CD14-positive monocyte (primary cell): ENCODE measurements at places on chromosomes 11 and 22.

GRCh38 chr22:38033522-38034277 is 23.5 kb upstream of the PICK1 start:
- DNase-seq = no peak

- no peak for DNase-seq
Measured at GRCh38 chr11:29781268-29781667, 235.6 kb downstream of the KCNA4 start.

GRCh38 chr22:19105456-19105855 is 16.8 kb downstream of the DGCR2 start:
- DNase-seq = no peak

DNA sequence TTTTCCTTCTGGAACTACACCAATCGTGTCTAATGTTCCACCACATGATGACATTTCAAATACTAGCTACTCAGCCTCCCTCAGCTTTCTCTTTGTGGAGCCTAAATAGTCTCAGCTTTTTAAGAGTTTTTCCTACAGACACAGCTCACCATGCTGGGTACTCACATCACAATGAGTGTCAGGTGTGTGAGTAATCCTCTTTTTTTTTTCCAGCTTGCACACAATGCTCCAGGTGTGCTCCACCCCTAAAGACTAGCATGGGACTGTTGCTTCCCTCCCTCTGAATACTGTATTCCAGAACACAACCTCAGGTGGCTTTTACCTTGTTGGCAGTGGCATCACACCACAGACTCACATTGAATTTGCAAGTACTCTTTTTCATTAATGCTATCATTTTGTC is 11.7 kb downstream of the BTG4 start:
- no peak for DNase-seq

DNA sequence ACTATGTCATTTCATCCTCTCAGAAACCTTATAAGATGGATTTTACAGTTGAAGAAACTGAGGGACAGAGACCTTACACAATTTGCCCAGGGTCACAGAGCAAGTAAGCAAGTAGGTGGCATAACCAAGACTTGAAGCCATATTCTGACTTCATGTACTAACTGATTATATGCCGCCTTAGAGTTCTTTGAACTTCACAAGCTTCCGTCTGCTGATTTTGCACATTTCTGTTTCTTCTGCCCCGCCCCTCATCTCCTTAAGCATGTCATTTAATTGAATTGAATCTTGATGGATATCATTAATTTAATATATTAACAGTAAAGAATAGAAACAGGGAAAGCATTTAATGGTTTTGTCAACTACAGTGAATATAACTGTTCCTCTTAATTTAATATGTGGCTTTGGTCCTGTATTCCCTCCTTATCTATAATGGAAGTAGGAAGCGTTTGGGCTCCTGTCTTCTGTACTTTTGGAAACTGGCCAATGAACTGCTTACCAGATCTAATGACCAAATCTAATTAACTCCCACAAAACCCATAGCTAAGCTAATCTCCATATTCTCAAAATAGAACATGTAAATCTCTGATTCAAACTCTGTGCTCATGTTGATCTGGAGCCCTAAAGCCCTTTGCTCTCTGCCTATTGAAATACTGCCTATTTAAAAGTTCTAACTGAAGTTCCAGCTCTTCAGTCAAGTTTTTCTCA is 30.4 kb downstream of the SIK2 start:
- DNase-seq = no peak

GRCh38 chr11:117295438-117296137 is 4.4 kb downstream of the BACE1-AS start:
- DNase-seq = no peak

DNA sequence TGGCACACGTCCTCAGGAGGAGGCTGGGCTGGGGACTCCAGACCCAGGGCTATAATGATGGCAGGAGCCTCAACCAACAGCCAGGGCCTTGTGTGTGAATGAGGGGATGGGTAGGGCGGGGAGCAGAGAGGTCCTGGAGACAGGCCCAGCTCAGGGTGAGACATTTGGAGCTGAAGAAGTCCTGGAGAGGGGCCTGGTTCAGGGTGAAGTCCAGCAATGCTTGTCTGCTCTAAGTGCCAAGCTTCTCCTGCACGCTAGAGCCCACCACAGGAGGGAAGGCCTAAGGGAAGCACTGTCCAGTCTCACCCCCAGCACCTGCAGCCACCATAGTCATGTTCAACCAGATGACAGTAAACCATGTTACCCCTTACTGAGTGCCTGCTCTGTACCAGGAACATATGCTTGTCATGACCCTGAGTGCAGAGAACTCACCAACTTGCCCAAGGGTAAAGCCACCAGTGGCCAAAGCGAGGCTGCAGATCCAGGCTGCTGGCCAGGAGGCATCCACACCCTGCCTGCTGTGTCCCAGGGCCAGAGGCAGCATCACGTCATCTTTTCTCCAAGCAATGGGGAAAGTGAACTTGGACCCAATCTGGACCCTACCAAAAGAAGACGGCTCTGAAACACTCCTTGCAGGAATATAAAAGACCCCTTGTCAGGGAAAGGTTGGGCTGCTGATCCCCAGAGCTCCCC is 24.0 kb downstream of the LMO1 start:
- no peak for DNase-seq

- DNase-seq = no peak
Measured at GRCh38 chr22:31623592-31624304, 38.3 kb downstream of the PISD start.

- peak; percentile 40 for DNase-seq
Measured at GRCh38 chr11:63613517-63614135, 607 bp downstream of the PLAAT3 start.
